Foreskin keratinocyte (primary cell): ENCODE measurements at places on chromosomes 6 and 20.

DNA sequence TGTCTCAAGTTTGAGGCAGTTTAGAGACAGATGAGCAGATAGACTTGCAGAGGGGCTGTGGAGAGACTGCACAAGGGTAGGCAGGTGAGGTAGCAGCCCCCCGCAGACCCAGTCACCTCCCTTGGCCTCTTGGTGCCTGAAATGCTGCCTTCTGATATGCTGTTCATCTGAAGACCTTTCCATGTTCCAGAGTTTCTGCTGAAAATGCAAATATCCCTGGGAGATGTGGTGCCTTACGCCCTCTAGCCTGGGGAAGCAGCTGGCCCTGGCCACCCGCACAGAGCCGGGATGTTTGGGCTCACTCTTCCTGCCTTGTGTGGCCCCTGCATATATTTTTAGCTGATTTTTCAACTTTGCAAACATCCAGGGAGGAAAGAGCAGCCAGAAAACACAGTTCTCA, 51.4 kb downstream of the TMEM242 start:
- DNase-seq, result no peak

DNA sequence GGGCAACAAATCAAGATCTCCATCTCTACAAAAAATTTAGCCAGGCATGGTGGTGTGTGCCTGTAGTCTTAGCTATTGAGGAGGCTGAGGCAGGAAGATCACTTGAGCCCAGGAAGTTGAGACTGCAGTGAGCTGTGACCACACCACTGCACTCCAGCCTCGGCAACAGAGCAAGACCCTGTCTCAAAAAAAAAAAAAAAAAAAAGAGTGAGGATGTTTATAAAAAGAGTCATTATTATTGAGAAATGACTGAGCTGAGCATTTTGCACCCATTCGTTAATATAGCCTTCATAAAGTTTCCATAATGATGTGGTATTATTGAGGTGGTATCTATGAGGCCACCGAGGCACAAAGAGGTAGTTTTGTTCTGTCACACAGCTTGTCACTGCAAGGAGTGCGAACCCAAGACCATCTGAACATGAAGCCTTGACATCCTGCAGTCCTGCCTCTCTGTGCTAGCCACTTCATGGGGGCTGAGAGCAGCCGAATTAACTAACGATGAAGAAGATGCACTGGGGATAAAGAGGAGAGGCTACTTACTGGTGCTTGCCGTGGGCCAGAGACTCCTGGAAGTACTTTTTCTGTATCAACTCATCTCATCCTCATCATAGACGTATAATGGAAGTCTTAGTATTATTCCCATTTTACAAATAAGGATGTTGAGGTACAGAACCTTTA, 175.5 kb downstream of the BCAS1 start:
- DNase-seq, result no peak

GRCh38 chr20:20017844-20018185, 653 bp downstream of the NAA20 start:
- DNase-seq, result no peak

DNA sequence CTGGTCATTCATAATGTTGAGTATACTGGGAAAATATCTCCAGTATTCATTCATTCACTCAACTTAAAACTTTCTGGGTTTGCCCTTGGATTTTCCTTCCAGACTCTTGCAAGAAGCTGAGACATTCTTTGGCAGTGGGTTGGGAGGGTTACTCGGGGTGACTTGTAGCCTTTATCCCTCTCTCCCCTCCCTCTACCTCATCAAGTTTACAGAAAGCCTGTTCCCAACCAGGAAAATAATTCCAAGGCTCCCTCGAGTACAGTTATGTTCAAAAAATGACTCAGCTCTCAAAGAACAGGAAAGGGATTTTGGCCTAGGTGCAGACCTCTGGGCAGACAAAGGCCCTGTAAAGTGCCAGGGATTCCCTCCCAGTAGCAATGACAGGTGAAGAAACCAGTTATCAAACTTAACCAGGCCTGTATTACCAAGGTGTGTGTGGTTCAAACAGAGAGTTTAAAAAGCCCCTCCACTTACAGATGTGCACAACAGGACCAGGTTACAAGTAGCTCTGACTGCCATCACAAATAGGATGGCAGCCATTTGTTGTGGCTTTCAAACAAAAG, 22.2 kb downstream of the FKBP1A start:
- no peak for DNase-seq

DNA sequence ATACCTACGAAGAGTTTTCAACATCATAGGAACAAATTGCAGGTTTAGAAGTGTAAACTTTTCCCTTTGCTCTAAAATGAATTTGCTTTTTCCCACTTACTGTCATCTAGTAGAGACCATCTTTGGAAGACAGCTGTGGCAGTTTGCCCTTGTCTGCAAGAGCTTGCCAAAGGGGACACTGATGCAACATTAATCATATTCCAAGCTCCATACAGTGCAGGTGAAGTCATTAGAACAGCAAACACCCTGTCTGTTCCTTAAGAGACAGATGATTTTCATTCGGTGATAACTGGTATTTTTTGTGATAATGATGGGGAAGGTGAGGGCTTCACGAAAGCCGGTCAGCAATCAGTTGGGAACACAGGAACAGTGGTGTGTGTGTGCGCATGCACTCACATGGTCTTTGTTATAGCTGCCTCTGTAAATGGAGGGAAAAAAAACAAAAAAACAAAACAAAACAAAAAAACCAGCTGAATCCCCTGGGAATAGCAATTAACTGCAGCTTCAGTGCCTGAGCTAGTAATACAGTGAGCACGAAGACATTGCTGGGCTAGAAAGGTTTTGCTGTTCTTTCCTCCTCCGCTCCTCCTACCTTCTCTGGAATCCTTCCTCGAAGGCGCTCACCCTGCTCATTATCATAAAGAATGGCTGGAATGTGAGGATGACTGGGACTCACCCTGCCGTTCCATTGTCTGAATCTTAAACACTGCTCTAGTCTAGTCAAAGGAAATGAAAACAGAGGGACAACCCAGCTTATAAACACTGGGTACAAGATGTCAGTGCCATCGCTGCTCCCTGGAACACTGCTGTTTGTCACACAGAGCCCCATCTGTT, 35.2 kb upstream of the KIF13A start:
- peak; percentile 72 for DNase-seq

GRCh38 chr6:46645265-46645664, 7.4 kb downstream of the CYP39A1 start:
- DNase-seq, result no peak

DNA sequence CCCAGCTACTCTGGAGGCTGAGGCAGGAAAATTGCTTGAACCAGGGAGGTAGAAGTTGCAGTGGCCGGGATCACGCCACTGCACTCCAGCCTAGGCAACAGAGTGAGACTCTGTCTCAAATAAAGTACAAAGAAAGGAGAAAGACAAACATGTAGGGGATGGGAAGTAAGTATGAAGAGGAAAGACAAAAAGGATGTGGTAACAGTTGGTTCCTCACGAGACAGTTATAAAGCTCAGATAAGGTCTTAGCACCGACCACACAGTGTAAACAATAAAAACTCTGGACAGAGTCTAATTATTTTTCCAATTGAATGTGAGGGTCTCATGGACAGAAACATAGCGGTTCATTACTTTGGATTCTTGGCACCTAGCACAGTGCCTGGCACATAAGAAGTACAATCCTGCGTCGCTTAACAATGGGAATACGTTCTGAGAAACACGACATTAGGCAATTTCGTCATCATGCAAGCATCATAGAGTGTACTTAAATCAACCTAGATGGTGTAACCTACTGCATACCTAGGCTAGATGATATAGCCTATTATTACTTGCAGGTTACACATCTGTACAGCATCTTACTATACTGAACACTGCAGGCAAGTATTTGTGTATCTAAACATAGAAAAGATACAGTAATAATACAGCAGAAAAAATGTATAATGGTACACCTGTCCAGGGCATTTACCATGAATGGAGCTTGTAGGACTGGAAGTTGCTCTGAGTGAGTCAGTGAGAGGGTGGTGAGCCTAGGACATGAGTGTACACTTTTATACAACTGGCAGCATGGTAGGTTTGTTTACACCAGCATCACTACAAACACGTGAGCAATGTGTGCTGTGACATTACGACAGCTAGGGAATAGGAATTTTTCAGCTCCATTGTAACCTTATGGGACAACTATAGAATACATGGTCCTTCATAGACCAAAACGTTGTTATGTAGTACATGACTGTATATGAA, 38.2 kb downstream of the MBOAT1 start:
- no peak for DNase-seq

- DNase-seq, result no peak
Observed at GRCh38 chr6:21133901-21134300, 459.6 kb upstream of the SOX4 start.

DNA sequence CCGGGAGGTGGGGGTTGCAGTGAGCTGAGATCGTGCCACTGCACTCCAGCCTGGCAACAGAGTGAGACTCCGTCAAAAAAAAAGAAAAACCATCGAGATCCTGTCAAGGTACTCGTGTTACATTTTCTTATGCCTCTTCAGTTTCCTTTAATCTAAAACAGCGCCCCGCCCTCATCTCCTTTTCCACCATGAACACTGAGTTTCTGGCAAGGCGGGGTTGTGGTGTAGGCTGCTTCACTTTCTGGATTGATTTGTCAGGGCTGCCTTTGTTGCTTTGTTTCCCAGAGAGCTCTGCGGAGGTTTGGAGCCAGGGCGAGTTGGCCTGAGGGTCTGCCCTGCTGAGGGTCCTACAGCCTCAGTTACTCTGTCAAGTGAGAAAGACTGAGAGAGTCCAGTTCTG, 8.9 kb downstream of the ITPR3 start:
- DNase-seq, result no peak

DNA sequence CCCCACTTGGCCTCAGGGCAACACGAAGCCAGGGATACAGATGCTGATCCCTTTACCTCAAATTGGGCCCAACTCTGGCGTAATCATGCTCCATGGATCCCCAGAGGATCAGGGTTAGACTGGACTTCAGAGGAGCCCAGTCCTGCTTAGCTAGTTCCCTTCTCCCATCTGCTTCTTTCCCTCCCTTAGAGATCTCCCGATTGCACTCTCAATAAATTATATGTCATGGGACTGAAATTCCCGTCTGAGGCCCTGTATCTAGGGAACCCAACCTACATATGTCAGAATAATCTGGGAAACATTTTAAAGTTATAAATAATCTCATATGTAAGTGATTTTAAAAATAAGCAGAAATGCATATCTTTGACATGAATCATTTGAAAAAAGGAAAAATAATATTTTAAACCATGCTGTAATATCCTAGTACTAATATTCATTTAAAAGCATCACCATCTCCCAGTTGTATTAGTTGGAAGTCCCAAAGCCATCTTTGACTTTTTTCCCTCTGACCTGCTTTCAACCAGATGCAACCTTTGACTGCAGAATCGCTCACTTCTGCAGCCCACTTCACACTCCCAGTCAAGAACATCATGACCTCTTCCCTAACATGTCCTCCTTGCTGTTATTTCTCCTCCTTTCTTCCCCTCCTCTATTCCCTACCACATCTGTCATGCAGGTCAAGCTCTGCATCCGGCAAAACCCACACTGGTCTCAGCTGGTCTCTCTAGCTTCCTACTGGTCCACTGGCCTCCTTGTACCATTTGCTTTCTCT, 393.6 kb downstream of the BTBD3 start:
- no peak for DNase-seq

GRCh38 chr20:63940472-63941266, 15.5 kb downstream of the UCKL1 start:
- no peak for DNase-seq

DNA sequence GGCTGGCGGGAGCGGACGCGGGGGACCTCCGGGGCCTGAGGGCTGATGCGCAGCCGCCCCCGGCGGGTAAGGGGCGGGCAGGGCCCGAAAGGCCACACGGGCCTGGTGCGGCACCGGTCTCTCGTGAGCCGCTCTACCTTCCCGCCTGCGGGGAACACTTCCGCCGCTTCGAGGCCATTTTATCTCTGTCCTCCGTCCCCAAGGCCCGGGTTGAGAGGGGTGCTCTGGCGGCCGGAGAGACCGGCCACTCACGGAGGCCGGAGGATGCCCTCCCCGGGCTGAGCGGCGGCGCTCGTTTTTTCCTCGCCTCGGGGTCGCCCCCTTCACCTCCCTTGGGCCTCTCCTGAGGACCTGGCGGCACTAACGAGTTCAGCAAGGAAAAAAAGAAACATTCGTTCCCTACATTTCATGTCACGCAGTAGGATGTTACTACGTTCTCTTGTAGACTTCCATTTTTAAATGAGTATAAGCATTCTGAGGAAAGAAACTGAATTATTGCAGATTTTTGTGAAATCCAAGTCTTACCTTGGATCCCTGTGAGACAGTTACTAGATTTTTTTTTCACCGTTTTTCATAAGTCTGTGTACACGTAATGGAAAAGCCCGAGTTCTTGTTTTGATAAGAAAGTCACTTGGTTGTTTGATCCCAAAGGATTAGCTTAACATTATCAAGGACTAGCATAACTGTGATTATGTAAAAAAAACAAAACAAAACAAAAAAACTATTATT, 575 bp downstream of the WTAP start:
- DNase-seq, result no peak

- DNase-seq, result no peak
Observed at GRCh38 chr6:157631412-157631811, 191.6 kb upstream of the SNX9 start.
